ENCODE measurements at places on chromosomes 16 and 17.

DNA sequence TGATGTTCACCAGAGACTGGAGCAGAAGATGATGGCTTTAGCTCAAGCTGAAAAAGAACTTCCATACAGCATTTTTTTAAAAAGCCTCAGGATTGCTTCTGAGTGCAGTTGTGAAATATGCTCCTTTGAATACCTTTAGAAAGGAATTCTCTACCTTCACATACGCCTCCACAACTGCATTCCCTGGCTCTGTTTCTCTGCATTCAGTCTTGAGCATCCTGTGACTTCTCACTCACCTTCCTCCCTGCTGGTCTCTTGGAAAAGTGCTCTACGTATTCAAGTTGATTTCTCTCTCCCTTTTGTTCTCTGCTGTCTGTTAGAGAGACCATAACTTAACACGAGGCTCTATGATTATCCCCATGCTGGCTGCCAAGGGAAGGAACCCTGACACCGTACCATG lies 34.5 kb downstream of the HS3ST2 start:
- no peak for DNase-seq

DNA sequence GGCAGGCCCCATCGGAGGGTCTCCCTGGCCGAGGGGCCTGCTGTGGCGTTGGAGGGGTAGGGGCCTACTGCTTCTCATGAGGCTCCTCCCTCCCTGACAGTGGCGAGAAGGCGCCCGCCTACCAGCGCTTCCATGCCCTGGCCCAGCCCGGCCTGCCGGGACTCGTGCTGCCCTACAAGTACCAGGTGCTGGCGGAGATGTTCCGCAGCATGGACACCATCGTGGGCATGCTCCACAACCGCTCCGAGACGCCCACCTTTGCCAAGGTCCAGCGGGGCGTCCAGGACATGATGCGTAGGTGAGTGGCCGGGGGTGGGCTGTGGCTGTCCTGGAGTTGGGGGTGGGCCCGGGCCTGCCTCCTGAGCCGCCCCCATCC lies 1.7 kb downstream of the CDT1 start:
- no peak for DNase-seq

- DNase-seq = no peak
These were observed 197.5 kb downstream of the FTO start for GRCh38 chr16:53901408-53901807.

- DNase-seq = peak; percentile 66
These were observed 58.4 kb downstream of the TOM1L2 start for GRCh38 chr17:17913695-17914332.

GRCh38 chr17:77726549-77727006 lies 231.9 kb upstream of the TNRC6C start:
- no peak for DNase-seq

DNA sequence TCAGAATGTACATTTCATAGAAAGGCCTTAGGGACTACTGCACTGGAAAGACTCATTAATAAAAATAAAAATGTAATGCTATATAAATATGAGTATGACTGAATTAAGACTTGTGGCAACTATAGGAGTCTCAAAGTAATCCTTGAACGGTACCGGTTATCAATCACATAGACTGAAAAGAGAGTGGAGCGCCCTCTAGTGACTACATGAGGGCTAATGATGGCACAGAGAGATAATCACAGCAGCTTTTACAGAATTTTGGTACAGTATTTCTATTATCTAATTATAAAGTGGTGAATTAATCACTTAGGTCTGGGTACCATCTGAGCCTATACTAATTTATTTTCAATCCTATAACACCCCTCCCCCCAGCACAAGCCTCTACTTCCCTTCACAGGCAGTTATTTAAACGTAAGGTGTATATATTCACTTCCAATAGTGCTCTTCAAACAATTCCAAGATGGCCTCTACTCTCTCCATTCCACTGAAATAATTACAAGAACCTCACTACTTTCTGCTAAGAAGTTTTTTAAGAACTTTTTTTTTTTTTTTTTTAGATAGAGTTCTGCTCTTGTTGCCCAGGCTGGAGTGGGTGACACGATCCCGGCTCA lies 40.7 kb upstream of the ANKFY1 start:
- peak; percentile 41 for DNase-seq

- DNase-seq = no peak
These were observed 20.3 kb downstream of the KPNB1 start for GRCh38 chr17:47670064-47670463.

- no peak for DNase-seq
These were observed 1972.6 kb downstream of the TP53TG3F start for GRCh38 chr16:35431829-35432663.

DNA sequence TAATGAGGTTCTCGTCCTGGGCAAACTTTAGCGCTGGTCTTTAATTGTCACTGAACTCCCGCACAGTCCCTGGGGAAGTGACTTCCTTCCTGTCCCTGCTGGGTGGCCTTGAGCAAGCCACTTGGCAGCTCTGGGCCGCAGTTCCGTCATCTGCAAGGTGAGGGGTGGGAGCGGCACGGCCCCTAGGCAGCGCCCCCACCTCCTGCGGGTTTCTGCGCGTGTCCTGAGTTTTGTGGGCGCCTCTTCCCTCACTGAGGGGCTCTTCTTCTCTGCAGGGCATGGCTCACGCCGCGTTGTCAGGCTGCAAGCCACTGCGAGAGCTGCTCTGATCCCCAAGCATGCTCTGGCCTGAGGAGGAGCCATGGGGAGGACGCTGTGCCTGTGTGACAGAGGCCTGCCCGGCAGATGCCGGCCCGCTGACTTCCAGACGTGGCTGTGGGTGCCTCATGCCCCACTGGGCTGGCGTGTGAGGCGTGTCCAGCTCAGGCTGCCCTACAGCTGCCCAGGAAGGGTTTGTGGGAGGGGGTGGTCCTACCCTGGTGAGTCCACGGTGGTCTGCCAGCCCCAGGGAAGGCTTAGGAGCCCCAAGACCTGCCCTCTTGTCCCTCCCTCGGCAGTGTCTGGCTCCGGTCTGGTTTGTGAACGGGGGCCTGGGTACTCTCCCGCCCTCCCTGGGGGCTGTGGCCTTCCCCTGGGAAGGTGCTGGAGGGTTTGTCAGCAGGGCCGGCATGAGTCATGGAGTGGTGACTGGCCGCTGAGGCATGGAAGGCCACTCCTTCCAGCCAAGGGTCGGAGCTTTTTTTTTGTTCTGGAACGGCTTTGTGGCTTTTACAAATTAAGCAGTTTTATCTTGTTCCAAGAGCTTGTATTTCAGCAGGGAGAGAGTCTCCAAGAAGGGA lies 182.0 kb downstream of the SEC14L1 start:
- DNase-seq = peak; percentile 85

DNA sequence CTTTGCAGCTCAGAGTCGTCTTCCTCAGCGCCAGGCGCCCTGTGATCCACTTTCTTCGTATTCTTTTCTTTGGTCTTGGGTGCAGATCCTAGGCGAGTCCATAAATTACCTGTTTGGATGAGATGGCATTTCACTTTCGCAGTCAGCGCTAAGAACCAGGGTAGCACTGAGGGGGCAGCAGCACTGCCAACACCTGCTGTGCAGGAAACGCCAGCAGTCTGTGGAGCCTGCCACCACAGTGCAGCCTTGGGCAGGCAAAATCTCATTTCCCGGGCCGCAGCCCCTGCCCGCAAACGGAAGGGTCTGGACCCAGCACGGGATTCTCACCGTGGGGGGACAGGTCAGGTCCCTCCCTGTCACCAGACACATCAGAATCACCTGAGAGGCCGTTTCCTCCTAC lies 12.2 kb upstream of the ITGAE start:
- no peak for DNase-seq

GRCh38 chr16:6560306-6561100 lies 772.1 kb upstream of the RBFOX1 start:
- DNase-seq = no peak

DNA sequence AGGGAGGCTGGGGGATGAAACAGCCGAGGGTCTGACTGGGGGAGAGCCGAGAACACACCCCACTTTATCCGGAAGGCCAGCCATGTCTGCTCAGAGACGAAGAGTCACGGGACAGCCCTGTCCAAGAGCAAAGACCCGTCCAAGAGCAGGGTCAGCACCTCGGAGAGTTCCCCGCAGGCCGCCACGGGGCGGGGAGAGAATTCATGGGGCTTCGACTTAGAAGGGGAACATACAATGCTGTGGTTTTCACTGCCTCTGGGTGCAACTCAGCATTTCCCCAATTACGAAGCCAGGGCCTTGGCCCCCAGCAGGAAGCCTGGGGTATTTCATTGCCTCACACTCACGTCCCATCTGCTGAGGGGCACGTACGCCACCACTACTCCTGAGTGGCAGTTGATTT lies 59.3 kb downstream of the JPH3 start:
- peak; percentile 44 for DNase-seq

- no peak for DNase-seq
These were observed 4.8 kb upstream of the SEZ6 start for GRCh38 chr17:29010586-29010985.

- no peak for DNase-seq
These were observed 3.5 kb downstream of the CORO6 start for GRCh38 chr17:29619251-29619650.

- DNase-seq = no peak
These were observed 1.7 kb upstream of the B4GALNT2 start for GRCh38 chr17:49130891-49131290.

GRCh38 chr17:78779850-78780249 lies 2.2 kb downstream of the CYTH1 start:
- DNase-seq = no peak

DNA sequence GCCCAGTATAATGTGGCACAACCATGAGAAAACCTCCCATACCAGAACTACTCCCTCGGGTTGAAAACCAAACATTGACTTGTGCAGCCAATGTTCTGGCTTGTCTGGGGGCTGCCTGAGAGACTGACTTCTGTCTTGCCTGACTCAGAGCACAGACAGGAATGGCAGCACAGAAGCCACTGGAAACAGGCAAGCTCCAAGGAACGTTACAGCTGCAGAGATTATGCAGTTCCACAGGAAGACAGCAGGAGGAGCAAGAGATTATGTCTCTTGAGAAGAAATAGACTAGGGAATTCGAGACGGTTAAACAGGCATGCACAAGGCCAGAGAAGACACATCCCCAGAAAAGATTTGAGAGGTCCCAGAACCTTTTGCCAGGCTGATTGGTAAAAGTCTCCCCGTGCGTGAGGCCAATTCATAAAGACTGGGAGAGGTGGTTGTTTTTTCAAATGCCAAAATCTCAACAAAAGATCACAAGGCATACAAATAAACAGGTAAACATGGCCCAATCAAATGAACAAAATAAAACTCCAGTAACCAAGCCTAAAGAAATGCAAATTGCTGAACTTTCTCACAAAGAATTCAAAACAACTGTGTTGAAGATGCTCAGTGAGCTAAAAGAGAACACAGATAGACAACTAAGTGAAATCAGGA lies 90.6 kb upstream of the CDH5 start:
- DNase-seq = peak; percentile 61

DNA sequence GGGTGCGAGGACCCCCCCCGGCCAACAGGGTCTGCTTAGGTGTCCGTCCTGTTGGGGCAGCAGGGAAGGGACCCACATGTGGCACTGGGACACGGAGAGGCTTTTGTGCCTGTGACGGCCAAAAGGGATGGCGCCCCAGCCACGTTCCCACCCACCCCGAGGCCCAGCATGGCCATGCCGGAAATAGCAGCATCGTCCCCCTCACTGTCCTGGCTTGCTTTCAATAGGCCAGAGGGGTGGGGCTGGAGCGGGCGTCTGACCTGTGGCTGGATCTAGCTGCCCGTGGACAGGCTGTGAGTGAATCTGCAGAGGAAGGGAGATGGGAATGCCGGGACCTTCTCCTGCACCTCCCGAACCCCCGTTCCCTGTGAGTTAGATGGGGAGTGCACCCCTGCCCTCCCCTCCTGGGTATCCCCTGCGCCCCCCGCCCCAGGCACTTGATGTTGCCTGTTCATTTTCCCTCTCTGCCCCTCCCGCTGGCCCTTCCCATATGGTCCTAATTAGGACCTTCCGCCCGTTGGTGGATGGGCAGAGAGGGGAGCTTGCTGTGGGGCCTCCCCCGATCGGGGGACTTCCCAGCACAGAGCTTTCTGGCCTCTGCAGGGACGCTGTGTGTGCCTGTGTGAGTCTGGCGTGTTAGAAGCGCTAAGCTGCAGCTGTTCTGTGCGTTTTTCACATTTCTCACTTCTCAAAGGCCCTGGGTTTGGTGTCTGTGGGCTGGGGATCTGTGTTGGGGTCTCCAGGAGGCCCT lies 292.8 kb downstream of the SEC14L1 start:
- no peak for DNase-seq

DNA sequence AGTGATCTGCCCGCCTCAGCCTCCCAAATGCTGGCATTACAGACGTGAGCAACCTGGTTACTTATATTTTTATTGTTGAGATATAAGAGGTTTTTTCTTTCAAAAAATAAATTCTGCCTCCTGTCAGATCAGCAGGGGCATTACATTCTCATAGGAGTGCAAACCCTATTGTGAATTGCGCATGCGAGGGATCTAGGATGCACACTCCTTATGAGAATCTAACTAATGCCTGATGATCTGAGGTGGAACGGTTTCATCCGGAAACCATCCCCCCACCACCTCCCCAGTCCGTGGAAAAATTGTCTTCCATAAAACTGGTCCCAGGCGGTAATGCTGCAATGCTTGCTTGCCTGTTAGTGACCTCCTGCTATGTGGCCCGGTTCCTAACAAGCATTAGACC lies 7.5 kb upstream of the CNEP1R1 start:
- DNase-seq = no peak

- peak; percentile 68 for DNase-seq
These were observed at the start of gene MAP3K14 for GRCh38 chr17:45316434-45317110. Gene MAP3K14, minus strand, starts transcription at chr17:45317020. Its CDS starts 26,275 bp downstream, at chr17:45290745.

DNA sequence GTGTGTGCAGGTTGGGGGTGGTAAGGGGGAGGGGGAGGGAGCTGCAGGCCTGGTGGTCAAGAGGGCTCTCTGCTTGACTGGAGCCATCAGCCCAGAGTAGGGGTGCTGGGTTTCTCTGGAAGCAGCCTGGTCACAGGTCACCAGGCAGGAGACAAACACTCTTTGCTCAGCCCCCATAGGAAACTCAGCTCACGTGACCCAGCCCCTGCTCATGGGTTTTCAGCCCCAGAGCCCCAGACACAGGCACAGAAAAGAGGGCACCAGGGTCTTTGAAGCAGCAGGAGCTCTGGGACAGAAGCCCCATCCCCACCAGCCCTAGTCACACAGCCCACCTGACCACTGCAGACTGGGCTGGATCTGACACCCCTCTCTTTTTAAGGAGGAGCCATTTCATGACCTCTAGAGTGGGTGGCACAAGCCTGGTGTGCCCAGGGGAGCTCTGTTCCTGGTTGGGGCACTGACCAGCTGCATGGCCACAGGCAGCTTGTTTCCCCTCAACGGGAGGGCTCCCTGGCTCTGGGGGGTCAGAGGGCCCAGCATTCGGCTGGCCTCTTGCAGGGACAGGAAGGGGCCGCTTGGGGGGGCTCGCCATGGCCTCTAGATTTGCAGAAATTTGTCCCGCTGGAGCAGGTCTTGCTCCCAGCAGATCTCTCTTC lies 13.8 kb upstream of the CD79B start:
- peak; percentile 34 for DNase-seq

- peak; percentile 11 for DNase-seq
These were observed 948 bp downstream of the UTP18 start for GRCh38 chr17:51261024-51261963.

DNA sequence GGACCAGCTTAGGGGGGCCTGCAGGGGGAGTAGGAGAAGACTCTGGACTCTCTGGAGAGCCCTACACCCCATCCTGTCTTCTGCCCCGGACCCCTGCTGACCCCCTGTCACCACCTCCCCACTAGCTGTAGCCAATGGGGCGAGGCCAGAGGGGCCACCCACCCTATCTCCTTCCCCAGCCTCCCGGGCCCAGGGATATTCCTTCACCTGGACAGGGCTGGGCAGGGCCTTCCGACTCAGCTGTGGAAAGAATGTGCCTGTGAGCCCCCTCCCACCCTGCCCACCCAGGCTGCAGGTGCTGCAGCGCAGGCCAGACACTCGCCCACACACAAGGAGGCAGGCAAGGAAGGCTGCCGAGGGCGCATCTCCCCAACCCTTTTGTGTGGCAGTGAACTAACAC lies 23.0 kb downstream of the TSPOAP1 start:
- no peak for DNase-seq
